ENCODE measurements at places on chromosomes 1 and 21.
A peak's percentile ranks its signal among the peaks of the same experiment; 100 is the strongest.

DNA sequence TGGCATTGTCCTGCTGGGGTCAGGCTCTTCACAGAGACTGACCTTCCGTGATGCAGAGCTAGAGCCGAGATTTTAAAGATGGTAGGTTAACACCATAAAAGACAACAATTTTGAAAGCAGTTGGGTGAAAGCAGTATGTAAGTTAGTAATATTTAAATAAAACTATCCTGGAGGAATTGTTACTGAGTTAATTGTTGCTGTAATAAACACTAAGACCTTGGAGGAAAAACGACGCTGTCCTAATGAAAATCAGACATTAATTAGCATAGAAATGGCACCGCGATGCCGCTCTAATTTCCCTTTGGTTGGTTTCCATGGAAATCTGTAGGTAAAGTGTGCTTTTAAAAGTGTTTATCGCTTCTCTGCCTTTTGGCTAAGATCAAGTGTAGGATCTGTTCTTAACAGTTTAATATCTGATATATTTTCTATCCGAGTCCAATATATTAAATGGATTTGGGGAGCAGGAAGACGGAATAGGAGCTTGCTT, 745 bp upstream of the ANP32E start:
- DNase-seq: peak; percentile 12

DNA sequence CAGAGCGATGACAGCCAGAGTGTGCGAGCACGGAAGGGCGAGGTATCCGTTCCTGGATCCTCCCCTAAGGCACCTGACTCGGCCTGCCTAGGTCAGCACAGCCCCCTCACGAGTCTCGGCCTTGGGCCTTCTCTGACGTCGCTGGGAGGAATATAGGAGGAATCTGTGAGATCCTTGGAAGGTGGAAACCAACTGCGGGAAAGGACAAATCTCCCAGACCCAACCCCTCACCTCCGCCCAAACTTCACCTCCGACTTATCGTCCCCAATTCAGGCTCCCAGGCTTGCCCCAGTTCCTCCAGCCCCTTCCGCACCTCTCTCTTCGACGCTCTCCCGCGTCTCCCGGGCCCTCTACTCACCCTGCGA, 494 bp downstream of the APH1A start:
- peak; percentile 29 for DNase-seq

GRCh38 chr1:8097077-8097799, 71.1 kb upstream of the ERRFI1 start:
- DNase-seq: no peak

- no peak for DNase-seq
Observed at GRCh38 chr1:211944733-211945500, 90.4 kb downstream of the INTS7 start.

GRCh38 chr1:61486783-61487536, 238.0 kb downstream of the TM2D1 start:
- DNase-seq: no peak

DNA sequence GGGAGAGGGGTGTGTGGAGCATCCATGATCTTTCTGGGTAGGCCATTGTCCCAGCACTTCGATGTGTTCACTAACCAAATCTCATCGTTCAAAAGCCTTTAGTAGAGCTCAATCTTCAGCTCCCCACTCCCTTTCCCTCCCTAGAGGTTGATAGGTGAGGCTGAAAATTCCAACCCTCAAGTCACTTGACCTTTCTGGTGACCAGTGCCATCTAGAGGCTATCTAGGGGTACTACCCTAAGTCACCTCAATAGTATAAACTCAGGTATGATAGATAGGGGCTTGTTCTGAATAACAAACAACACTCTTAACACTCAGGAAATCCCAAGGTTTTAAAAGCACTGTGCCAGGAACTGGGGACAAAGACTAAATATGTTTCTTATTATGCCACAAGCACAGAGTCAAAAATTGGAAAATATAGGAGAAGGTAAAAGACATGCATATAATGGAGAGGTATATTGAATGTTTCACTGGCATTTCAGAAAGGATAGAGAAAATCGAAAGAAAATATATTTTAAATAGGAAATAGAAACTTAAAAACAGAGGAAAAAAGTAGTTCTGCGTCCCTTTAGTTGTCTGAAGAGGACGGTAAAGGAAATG, 42.9 kb upstream of the CD53 start:
- DNase-seq: peak; percentile 58

GRCh38 chr1:6730880-6731279, 29.3 kb upstream of the DNAJC11 start:
- DNase-seq: no peak

GRCh38 chr1:20684651-20685050, 23.5 kb upstream of the DDOST start:
- no peak for DNase-seq

- DNase-seq: no peak
Observed at GRCh38 chr1:181587870-181588438, 104.6 kb downstream of the CACNA1E start.

DNA sequence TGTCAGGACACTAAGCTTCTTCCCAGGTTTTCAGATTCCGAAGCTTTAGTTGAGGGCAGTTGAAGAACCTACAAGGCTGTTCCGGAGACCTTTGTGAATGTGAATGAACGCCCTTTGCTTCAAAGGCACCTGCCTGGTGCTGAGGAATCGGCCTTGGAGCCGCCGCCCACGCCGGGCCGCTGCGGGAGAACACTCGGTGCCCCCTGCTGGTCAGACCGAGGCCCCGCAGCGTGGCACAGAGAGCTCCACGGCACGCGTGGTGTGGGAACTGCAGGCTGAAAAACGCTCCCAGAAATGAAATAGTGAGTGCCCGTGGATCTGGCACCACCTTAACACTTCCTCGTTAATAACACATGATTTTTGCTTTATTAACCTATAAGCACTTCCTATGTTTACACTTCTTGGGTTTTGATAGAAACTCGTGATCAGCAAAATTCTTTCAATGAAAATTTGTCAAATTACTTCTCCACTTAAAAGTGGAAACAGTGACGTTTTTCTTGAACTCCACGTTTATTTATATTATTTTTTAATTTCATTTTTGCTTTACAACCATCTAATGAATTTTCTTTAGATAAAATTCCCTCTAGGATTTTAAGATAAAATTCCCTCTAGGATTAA, 460.6 kb downstream of the DSCAM start:
- DNase-seq: no peak

DNA sequence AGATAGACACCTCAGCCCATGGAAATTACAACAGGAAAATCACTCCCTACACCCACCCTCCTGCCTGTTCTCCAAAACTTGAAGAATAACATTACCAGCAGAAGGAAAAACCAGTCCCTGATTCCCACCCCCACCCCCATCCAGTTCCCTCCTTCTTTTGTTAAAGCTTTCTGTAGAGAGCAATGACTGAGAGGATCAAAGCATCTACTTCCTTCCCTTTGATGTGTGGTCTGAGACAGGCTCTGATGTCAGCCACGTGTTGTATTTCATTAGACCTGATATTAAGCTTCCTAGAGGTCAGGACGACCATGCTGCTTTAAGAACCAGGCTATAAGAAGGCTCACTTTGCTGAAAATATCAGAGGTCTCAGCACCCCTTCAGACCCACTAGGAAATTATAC, 73.9 kb upstream of the HAO2 start:
- no peak for DNase-seq

DNA sequence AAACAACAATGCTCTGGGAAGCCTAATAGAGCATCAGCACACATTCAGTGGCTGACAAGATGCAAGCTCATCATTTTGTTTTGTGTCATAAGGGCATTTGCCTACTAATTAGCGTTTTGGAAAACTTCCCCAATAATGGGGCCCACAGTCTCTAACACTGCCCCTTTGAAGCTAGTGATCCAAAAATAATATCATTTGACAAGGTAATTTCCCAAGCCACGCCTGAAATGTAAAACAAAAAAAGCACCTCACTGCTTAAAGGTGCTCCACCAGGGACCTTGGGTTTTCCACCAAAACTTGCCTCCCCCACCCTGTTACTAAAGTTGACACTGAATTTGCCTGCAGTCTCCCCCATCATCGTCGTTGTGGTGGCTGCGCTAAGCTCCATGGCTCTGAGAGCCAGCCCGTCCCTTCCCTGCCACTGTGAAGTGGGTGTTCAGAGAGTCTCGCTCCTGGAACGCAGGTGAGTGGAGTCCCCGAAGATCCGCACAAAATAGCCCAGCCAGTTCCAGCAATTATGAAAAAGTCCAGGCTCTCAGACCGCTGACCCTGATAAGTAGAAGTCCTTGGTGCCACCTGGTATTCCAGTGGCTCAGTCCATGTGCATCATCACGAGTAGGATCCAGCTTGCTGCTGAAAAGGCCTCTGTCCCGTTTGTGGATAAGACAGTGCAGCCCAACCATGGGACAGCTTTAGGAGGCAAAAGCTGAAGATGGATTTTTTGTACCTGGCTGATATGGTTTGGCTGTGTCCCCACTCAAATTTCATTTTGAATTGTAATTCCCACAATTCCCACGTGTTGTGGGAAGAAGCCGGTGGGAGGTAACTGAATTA, 52.2 kb downstream of the RAB3GAP2 start:
- no peak for DNase-seq

- DNase-seq: no peak
Observed at GRCh38 chr1:159977364-159978106, 23.5 kb upstream of the SLAMF9 start.

DNA sequence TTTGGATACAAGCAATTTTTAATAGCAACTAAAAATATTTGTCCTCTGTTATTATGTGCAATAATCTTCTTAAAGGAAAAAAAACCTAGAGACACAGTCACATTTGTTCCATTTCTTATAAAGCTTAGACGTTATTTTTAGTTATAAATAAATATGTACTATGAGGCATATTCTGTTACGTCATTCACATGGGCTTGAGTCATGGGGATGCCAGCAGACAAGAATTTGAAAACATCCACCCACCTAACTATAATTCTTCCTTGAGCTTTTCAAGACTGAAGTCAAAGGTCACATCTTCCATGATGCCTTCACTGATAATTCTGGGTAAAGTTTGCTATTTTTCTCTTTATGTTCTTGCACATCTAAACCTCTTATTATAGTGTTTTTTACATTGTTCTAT, 268.8 kb downstream of the KCTD3 start:
- no peak for DNase-seq

- DNase-seq: no peak
Observed at GRCh38 chr1:109241344-109241743, 8.0 kb upstream of the CELSR2 start.

GRCh38 chr1:200659269-200659668, 10.4 kb downstream of the DDX59 start:
- no peak for DNase-seq

- no peak for DNase-seq
Observed at GRCh38 chr1:108665771-108666170, 4.9 kb upstream of the HENMT1 start.

DNA sequence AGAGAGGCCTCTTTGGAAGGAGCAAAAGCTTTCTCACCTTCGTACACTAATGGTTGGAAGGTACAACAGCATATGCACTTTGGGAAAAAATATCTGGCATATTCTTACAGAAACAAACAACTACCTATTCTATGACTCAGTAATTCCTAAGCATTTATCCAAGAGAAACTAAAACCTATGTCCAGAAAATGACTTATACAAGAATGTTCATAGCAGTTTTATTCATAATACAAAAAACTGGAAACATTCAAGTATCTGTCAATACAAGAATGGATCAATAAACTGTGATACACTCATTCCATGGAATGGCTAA, 8.2 kb downstream of the NBPF1 start:
- no peak for DNase-seq

GRCh38 chr1:47963568-47964358, 33.4 kb downstream of the TRABD2B start:
- DNase-seq: no peak

GRCh38 chr1:108749081-108749480, 2.6 kb downstream of the STXBP3 start:
- no peak for DNase-seq

- no peak for DNase-seq
Observed at GRCh38 chr1:96362623-96363022, 359.0 kb upstream of the PTBP2 start.

- DNase-seq: no peak
Observed at GRCh38 chr21:28827422-28827821, 165.3 kb downstream of the LTN1 start.

DNA sequence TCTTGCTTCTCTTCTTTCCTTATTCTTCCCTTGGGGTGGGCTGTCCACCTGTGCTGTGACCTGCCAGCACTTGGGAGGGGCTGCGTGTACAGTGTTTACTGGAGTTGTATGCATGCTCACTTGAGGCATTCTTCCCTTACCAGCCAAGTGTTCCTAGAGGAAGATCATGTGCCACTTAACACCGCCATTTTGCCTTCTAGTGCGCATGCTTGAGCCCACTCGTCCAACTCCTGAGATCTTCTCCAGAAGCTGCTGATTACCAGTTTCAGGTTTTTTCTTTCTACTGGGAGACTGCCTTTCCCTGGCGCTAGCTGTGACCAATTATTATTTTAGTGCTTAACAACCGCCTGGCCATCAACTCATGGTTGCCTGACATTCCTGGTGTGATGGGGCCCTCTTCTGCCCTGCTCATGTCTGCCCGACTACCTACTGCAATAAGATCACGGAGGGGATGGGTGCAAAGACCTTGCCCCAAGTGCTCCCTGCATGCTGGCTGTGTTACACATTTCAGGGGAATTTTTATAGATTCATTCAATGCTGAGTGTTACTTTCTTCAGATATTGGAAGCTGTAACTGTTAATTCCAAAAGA, 74.2 kb upstream of the B3GALT5 start:
- no peak for DNase-seq

DNA sequence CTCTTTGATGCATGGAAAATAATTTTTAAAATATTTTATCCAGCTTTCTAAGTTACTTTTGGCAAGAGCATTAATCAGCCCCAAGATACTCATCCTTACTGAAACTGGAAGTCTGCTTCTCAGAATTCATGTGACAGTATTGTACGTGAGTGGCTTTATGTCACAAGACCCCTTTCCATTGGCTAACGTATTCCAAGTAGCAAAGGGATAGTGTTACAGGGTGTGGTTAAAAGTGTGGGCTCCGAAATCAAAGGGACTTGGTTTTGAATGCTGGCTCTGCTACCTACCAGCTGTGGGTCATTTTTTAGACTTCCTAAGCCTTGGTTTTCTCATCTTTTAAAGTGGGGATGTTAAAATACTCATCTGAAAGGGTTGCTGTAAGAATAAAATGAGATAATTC, 91.7 kb downstream of the RHOU start:
- no peak for DNase-seq

GRCh38 chr1:97538113-97538512, 382.7 kb downstream of the DPYD start:
- no peak for DNase-seq

DNA sequence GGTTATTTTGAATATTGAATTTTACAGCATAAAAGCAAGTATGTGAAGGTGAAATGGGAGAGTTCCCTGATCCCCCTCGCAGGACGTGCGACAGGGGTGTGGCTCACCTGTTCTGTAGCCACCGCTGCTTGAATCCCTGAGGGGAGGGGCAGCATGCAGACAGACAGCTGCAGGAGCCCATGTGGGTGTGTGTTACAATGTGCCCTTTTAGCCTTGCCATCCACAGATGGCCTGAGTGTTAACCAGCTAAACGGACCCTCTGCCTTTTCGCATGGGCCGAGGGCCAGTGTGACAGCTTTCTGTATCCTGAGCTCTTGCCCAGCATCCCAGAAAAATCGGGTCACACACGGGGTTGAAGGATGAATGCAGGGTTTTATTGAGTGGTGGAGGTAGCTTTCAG, 43.3 kb downstream of the JAM2 start:
- DNase-seq: no peak
